ENCODE measurements at places on chromosomes 7 and 10.

DNA sequence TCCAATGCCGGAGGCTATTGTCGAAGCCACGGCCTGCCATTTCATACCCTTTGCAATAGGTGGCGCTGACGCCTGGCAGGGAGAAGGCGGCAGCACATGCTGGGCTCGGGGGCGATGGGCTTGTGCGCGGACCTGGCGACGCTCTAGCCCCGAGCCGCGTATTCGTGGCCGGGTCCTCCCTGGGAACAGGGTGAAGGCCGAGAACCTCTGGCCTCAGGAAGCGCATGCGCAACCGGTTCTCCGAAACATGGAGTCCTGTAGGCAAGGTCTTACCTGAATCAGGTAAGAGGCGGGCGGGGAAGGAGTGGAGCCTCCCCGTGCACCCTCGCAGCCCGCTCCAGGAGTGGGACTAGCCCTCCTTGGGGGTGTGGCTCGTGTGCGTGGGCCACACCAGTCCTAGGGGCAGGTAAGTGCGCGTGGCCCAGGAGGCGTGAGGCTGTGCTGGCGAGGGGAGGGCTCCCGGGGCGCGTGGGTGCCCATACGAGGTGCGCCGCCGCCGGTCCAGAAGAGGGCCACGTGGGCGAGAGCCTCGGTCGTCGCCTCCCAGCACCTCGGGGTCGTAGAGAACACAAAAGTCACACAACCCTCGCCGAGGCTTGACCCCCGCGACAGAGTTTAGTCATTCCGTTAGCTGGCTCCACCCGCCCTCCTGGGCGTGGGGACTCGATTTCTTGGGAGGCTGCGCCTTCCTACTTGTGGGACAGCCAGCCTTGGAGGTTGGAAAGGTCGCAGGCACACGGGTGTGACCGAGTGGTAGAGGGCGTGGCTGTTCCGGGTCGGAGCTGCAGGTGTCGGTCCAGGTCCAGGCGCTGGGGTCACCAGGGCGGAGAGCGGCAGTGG is 5.6 kb upstream of the MEST start:
- peak; percentile 82 for DNase-seq

GRCh38 chr10:61183967-61184366 is 240.0 kb upstream of the RHOBTB1 start:
- no peak for DNase-seq

GRCh38 chr7:72183835-72184234 is 228.3 kb downstream of the CALN1 start:
- peak; percentile 22 for DNase-seq

- DNase-seq: no peak
These were observed 97.7 kb downstream of the CUBN start for GRCh38 chr10:17031637-17032635.

GRCh38 chr10:11879387-11880094 is 56.4 kb downstream of the PROSER2 start:
- DNase-seq: peak; percentile 82

DNA sequence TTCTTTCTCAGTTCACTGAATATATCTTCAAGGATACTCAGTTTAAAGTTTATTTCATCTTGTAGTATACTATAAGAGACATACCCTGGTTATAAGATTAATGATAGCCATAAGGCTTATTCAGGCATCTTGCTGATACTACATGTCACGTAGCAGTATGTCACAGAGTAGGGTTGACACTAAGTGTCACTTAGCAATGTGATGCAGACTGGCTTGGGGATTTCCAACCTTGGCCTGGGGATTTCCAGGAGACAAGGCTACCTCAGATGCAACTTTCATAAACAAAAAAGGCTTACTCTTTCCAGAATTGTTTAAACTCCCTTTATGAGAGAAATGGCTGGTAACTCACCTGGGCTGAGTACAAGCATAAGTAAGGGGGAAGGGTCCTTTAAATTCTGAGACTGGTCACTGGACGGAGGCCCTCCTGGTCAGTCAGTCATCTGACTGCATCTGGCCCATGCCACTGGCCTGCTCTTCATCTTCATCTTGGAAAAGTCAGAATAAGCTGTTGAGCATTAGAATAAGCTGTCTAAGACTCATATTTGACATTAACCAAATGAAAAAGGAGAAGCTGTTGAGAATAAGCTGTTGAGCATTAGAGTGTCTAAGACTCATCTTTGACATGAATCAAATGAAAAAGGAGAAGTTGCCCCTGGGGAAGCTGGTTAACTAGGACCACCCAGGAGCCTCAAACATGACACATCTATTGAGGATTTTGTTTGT is 9.5 kb downstream of the SLC13A1 start:
- no peak for DNase-seq

DNA sequence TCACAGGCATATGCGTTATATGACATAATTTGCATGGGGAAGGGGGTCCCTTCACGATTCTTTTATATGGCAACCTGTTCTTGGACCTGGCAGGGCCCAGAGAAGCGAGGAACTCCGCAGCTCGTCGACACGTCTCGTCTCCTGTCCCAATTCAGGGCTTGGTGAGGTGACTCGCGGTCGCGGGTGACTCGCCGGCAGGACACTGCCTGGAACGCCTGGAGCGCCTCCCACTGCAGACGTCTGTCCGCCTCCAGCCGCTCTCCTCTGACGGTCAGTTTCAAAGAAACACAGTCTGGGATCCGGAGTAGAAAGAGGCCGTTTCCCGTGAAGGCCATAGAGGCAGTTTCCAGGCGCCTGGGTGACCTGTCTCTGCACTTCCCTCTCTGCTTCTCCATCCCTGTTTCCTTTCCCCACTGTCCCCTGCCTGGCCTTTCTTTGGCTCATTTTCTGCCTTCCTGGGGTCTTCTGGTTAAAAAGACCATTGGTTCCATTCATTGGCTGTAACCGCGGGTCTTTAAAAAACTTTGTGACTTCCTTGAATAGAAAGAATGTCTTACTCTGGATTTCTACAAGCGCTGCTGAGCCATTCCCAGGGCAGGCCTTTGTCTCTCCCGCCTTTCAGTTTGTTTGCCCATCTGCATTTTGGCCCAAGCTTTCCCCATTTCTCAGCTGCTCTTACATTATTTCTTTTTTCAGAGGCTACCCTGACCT is 1.2 kb downstream of the UPP1 start:
- DNase-seq: no peak

- DNase-seq: no peak
These were observed 66.5 kb downstream of the RBM20 start for GRCh38 chr10:110710621-110711020.

DNA sequence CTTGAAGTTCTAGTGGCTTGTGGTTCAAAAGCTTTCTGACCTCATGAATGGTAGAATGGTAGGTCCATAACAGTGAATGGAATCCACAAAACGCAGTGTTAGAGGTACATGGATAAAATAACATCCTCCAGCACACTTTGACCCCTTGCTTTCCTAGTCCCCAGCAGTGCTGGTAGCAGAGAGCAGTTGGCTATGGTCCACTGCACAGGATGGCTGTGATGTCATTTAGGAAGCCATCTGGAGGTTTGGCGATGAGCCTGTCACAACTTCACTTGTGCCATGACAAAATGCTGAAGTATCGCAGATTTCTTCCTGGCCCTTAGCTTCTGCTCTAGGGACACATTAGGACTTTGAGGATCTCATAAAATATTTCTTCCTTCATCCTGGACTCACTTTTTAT is 300.0 kb upstream of the FZD8 start:
- no peak for DNase-seq

- DNase-seq: peak; percentile 92
These were observed 1.4 kb upstream of the LCOR start for GRCh38 chr10:96830511-96831199.

- DNase-seq: no peak
These were observed 22.4 kb downstream of the PPP1R3C start for GRCh38 chr10:91610444-91610843.

GRCh38 chr10:80535671-80536360 is 1.9 kb upstream of the SH2D4B start:
- DNase-seq: peak; percentile 76
